KG1 (cell line): ENCODE measurements at places on chromosomes 5 and 9.

GRCh38 chr5:39816866-39817265, 392.1 kb upstream of the DAB2 start:
- no peak for DNase-seq

DNA sequence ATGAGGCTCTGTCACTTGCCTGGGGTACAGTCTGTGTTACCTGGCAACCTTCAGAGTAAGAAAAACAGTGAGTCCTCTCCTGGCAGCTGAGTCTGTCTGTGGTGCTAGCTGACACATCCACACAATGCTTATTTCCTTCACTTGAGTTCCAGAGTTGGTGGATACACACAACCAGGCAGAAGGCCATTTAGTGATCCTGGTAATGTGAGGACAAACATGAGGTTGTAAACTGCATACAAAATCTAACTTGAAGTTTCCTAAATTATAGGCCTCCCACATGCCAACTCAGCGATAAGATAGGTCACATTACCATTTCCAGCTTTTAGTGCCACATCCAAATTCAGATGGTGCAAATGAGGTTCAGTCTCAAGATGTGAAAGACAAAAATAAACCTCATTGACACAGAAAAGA, 125.5 kb downstream of the DCP2 start:
- DNase-seq, result no peak

DNA sequence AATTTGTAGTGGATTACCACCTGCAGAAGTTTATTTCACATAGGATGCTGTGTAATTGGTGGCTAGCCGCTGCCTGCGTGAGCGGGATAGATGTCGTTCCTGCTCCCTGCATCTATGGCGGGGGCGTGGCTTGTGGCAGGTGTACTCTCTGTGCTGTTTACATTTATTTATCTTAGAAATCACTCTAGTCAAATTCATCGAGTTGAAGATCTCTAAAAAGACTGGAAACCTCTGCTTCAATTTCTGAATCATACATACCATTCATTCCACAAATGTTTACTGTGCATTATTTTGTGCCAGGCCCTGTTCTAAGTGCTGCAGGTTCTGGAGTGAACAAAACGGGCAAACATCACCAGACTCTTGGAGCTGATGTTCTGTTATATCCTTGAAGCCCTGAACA, 11.9 kb downstream of the ROPN1L start:
- no peak for DNase-seq

DNA sequence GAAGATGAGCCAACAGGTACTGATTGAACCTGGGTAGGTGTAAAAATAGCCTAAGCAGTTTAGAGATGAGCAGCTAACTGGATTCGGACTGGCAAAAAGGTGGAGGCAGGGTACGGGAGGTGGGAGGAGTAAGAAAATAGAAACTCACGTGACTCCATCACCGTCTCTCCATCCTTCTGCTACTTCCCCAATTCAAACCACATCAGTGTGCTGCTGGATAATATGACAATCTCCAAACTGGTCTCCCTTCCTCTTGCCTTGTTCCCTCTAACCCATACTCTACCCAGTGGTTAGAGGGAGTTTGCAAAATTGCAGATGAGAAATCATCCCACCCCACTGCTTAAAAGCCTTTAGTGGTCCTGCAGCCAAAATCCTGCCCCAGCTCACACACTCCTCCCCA, 42.7 kb downstream of the RIGI start:
- DNase-seq, result no peak

- DNase-seq, result no peak
Measured at GRCh38 chr5:65961633-65962032, 35.3 kb downstream of the ERBIN start.

DNA sequence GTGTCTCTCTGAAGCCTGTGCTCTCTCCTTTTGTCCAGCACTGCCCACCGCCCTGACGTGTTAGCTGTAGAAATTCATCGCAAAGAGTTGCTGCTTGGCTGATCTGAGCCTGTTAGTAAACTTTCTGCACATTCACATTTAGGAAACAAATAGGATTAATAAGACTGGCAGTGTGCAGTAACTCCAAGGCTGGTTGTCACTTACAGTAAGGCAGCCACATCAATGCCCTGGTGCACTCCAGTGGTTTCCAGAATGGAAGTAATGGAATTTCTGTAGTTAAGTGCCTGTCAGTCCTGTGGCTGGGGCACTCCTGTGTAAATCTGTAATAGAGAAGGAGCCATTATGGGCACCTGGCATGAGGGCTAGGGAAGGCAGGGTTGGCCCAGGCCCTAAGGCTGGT, 70.6 kb downstream of the DOCK2 start:
- no peak for DNase-seq

DNA sequence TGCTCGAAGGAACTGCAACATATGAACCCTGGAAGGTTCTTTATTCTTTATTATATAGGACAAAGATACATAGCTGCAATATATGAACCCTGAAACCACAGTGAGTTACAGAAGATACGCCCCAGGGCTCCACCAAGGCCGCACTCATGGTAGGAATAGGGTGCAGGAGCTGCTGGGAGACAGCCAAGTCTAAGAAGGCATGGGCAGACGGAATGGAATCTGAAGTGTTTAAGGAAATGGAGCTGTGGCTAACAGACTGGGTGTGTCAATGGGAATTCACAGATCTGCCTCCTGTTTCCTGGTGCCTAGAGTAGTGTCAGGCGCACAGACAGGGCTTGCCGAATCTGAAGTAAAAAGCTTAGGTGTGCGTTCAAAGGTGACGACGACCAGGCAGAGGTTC, 286.4 kb downstream of the DENND1A start:
- no peak for DNase-seq

DNA sequence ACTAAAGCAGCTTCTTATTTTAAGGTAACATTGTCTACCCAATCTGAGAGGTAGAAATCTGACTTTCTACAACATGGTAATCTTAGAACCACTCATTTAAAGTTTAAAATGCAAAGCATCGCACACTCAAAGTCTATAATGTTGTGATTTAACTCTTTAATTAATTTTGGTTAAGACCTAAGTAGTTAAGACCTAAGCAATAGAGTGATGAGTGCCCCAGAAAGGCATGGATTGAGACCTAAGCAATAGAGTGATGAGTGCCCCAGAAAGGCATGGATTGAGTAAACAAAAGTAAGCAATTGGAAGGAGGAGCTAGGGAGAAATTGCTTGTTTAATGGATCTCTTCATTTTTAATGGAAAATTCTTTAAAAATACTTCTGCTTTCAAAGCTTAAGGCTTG, 86.8 kb downstream of the NLN start:
- DNase-seq, result no peak

DNA sequence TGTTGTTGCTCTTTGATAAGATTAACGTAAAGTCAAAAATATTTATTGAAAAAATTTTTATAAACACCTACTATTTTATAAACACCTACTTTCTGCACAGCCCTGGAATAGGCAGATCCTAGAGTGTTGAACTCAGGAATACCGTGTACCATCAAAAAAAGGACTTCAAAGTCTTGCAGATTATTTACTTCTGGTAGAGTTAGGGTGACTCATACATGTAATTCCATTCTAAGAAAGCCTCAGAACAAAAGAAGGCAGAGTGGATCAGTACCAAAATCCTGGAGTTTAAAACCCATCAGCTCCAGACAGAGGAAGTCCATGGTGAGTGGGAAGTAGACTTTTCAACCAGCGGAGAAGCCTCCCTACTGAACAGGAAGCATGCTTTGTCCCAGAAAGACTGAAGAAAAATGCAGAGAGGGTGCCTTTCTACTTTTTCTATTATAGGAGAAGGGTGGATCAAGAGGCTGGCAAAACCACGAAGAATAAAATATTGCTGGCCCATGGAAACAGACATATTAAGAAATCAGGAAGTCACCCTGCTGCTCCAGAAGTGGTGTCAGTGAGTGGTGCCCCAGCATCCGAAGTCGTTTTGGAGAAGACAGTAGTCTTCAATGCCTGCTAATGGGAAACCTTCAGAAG, 45.1 kb upstream of the DAB2 start:
- no peak for DNase-seq

- DNase-seq, result no peak
Measured at GRCh38 chr9:126773004-126773607, 31.7 kb upstream of the ZBTB43 start.

DNA sequence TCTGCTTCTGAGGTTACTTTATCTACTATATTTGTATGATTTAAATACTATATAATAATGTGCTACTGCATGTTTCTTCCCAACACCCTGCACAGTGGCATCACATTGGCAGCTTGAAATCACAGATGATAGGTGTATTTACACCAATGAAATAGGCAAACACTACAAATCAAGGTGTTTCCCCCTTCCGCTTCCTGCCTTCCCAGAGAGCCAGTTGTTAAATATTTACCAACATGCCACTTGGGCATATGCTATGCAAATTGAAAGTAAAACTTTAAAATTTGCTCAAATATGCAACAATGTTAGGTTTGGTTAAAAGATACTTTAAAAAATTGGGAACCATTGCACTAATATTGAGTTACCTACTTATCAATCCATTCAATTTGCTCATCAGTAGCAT, 58.2 kb upstream of the SMARCA2 start:
- DNase-seq, result no peak

GRCh38 chr9:96453625-96454024, 3.7 kb downstream of the HABP4 start:
- no peak for DNase-seq

DNA sequence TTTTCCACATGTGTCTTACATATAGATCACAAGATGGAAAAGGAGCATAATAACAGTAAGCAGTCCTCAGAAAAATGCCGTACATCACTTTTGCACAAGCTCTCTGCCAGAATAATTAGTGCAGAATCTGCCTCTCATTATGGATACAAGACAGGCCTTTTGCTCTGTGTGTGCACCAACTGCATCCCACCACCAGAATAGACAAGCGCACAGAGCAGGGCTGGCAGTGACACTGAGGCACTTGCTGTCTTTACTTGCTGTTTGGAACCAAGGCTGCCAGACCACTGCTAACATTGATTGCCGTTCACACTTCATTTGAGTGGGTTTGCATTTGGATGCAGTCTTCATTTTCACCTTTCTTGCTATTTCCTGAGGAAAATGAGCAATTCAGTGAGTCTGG, 741.3 kb downstream of the TLE1 start:
- no peak for DNase-seq

GRCh38 chr5:149387081-149387631, 8.1 kb upstream of the IL17B start:
- DNase-seq, result no peak

DNA sequence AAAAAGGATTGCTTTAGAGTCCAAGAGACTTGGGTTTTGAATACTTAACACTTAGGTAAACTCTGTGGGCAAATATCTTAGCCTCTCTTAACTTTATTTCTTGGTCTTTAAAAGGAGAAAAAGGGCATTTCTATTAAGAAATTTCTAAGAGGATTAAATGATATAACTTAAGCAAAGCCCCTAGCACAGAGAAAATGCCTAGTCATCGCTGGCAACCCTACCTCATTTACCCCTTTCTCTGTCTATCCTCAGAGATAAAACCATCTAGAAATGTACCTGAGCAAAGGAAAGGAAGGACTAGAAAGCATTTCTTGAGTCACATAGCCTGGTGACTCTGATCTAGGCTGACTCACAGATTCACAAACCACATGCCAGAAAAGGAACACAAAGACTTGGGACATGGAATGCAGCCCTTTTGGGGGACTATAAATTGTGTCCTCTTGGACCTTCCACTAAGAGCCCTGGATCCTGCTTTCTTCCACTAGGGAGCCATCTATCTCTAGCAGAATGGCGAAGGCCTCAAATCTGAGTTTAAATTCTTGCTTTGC, 120.6 kb downstream of the FOXD1 start:
- no peak for DNase-seq

- DNase-seq, result no peak
Measured at GRCh38 chr9:127411122-127411521, 13.1 kb upstream of the ZNF79 start.

DNA sequence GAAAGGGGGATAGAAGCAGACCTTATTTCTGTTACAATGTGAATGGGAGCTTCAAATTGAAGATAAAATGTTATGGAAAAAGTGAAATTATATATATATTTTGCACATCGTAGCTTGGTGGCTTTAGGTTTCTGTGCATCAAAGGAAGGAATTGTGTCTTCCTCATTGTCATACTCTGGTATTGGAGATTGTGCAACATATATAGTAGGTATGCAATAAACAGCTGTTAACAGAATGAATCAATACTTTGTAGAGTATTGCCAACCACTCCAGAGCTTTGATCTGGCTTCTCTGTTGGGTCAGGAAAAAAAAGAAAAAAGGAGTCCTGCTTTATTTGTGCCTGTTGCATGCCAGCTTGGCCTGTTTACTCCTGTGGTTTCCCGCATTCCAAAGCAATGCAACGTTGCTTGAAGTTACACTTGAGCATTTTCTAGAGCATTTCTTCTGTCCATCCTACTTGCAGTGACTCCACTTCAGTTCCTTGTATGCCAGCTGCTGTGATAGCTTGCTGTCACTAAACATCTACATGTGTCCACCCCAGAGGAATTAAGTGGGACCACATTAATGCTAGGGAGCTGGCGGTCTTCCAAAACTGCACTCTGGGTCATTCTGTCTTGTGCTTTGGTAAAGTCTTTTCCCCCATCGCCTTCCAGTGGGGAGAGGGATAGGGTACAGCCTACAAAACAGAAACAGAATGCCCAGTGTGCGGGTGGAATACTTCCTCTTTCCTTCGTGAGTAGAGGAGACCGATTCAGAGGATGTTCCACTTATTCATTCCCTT, 62.0 kb upstream of the MEF2C start:
- DNase-seq, result no peak

- no peak for DNase-seq
Measured at GRCh38 chr9:93048566-93049448, 9.7 kb upstream of the SUSD3 start.

DNA sequence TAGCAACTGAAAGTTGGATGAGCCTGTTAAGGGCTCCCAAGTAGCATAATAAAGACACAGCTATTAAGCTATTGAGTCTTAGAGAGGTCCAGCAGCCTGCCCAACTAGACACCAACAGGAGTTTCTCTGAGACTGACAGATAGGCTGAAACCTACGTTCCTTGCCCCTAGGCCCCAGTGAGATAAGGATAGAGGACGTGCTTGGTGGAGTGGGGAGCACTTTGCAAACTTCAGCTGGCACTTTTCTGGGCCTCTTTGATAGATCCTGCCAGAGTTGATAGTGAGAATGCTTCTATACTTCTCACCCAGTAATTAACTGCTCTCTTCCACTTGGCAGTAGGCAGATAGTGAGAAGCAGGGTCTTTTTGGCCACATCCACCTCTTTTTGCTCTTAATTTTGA, 20.8 kb upstream of the CTNNA1 start:
- no peak for DNase-seq

GRCh38 chr5:54360089-54360488, 49.7 kb upstream of the ARL15 start:
- DNase-seq, result no peak

DNA sequence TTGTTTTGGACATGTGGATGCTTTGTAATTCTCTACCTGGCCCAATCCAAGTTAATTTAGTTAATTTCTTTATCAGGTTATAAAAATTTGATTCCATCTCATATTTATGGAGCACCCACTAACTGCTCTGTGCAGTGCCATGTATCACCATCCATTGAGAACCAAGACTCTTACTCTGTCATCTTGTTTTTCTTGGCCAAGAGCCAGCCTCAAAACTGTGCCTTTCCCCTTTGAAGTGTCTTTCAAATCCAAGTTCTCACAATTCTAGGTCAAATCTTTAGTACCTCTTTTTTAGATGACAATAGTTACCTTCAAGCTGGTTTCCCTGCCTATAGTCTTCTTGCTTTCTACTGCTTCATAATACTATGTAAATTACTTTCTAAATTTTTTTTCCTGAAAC, 3.2 kb downstream of the COMMD10 start:
- DNase-seq, result no peak

- no peak for DNase-seq
Measured at GRCh38 chr5:150137168-150137957, 18.3 kb downstream of the PDGFRB start.

GRCh38 chr5:171542525-171543140, 123.2 kb downstream of the FGF18 start:
- DNase-seq, result no peak

- DNase-seq, result no peak
Measured at GRCh38 chr9:132035679-132036078, 44.0 kb downstream of the MED27 start.
